Amniotic epithelial cell (primary cell): ENCODE measurements at places on chromosomes 16 and 17.
A peak's percentile ranks its signal among the peaks of the same experiment; 100 is the strongest.

DNA sequence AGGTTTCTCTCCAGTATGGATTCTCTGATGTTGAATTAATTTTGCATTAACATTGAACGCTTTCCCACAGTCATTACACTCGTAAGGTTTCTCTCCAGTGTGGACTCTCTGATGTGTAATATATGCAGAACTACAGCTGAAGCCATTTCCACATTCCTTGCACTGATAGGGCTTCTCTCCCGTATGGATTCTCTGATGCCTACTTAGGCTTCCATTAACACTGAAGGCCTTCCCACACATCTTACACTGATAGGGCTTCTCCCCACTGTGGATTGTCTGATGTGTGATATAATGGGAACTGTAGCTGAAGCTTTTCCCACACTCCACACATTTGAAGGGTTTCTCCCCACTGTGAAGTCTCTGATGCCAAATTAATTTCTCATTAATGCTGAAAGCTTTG is 7.2 kb upstream of the TLE7 start:
- DNase-seq = peak; percentile 15

DNA sequence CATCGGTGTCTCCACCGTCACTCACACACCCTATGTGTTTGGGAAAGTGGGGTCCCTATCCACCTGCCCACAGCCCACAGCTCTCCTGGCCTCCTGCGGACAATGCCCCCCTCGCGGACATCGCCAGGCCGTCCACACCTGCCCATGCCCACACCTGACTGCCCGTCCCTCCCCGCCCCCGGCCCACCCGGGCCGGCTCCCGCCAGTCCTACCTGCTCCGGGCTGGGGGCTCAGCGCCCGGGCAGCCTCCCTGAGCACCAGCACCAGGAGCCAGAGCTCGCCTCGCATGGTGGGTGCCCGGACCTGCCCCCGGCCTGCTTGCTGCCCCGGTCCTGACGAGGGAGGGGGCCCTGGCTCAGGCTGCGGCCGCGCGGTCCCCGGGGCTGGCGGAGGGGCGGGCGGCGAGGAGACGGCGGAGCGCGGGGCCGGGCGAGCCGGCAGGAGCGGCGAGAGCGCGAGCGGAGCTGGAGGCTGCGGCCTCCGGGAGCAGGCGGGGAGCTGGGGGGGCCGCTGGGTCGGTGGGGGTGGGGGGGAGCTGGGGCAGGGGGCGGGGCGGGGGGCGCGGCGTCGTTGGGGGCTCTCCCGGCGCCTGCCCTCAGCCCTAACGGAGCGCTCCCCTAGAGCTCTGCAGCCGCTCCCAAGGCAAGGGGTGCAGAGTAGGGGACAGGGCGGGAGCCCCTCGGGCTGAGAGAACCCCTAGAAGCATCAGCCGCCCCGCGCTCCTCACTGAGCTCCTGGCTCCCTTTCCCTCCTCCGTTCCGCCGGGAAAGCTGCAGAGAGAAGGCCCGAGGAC is at the start of gene PLXDC1:
Gene PLXDC1, minus strand, starts transcription at position 488 of the 793 bp plus-strand sequence. Its CDS starts 200 bp downstream, at position 288.
- no peak for DNase-seq

DNA sequence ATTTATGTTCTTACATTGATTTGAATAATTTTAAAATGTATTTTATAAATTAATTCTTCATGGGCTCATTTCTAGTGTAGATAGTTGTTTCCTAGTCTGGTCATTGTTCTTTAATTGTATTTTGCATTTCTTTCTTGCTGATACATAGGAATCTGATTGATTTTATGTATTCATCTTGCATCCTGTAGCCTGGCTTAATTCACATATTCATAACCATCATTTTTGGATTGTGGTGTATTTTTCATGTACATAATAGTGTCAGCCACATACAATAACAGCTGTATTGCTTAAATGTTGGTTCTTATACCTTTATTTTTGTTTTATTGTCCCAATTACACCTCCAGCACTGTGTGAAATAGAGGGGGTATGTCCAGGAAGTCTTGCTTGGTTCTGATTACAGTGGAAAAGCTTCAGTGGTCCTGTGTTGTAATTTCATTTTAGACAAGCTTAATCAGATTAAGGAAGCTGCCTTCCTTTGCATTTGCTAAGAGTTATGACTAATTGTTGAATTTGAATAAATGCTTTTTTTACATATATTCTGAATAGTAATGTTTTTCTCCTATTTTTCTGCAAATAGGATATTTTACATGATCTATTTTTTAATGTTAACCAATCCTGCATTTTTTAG is 103.7 kb downstream of the USP22 start:
- peak; percentile 41 for DNase-seq

GRCh38 chr16:69166221-69166833 is 20.6 kb upstream of the SNTB2 start:
- DNase-seq = no peak

- DNase-seq = peak; percentile 31
These were observed 68.3 kb downstream of the MARCHF10 start for GRCh38 chr17:62739645-62740388.

GRCh38 chr16:51989637-51990230 is 557.2 kb downstream of the TOX3 start:
- no peak for DNase-seq

DNA sequence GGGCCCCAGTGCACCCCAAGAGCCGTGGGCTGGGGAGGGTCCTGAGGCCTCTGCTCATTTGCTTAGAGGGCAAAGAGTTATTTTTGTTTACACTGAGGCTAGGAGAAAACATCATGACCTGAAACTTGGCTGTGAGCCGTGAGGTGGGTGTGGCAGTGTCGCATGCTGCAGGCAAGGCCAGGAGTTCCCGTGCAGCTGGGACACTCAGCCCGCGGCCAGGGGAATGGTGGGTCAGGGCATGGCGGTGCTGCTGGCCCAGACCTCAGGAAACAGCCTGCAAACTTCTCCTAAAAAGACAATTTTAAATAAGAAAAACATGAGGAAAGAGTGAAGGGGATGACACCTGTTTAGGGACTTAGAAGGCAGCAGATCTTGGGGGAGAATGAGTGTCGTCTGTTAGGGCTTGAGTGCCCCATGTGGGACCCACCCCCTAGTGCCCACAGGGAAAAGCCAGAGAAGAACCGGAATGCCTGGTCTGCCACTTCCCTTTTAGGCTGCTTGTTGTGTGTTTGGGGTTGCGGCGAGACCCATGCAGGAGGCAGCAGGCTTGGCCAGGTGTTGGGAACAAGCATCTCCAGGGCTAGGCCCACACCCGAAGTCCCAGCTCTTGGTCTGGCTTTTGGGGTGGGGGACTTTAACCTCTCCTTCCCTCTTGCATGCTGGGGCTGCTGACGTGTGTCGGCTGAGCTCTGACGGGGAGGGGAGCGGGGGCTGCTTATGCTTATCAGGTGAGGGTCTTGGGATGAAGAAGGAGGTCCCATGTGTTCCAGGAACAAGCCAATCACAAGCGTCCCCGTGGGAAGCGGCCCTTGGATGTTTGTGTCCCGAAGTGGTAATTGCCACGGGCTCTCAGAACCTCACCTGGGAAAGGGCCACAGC is 80.9 kb upstream of the GNG13 start:
- DNase-seq = no peak

DNA sequence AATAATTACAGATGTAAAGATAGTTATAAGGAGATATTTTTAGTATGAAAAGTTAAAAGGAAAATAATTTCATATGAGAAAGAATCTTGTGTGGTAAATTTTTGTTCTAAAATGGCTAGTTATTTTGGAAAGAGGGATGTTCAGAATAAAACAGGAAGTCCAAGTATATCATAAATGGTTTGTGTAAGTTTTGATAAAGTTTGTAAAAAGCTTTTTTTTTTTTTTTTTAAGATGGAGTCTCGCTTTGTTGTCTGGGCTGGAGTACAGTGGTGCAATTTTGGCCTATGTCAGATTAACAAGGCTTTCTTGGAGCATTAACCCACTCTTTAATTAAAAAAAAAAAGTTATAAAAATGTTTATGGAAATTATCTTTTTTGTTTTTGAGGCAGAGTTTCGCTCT is 8.2 kb upstream of the CDK10 start:
- no peak for DNase-seq
